ENCODE measurements at places on chromosomes 11 and 22.
A peak's percentile ranks its signal among the peaks of the same experiment; 100 is the strongest.

- DNase-seq, result no peak
Measured at GRCh38 chr11:94477624-94478023, 16.0 kb downstream of the MRE11 start.

DNA sequence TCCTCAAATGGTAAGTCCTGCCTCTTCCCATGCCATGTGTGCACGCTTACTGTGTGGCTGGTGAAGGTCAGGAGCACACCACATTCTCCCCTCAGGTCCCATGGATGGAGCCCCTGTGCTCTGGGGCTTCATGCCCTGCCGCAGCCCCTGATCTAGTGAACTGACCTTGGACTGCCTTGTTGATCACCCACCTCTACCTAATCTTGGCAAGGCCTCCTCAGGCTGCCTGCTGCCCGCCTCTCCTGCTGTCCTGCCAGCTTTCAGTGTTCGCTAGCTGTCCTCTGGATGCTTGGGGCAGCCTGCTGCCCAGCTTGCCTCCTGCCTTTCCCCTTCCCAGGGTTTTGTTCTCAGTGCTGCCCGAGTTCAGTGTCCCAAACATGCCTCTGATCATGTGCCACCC, 38.1 kb downstream of the CABIN1 start:
- DNase-seq, result no peak

DNA sequence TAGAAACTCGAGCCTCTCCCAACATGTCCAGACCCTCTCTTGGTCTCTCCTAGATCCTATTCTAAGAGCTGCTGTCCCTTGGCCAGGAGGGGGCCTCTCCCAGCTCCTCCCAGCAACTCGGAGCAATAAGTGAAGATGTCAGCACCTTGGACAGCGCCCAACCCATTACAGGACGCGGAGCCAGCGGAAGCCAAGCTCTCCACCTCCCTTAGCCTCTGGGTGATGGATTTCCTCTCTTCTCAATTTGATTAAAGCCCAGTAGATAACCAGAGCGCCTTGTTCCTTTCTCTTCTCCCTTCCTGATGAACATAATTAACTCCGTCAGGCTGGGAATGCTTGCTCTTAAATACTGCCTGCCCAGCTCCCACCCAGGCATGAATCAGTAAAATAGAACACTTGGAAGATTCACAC, 26.2 kb upstream of the TPBGL start:
- DNase-seq, result peak; percentile 68

- no peak for DNase-seq
Measured at GRCh38 chr11:55714982-55715888, 53.2 kb downstream of the OR4C6 start.

GRCh38 chr22:41963453-41964111, 5.7 kb upstream of the SEPTIN3 start:
- no peak for DNase-seq

DNA sequence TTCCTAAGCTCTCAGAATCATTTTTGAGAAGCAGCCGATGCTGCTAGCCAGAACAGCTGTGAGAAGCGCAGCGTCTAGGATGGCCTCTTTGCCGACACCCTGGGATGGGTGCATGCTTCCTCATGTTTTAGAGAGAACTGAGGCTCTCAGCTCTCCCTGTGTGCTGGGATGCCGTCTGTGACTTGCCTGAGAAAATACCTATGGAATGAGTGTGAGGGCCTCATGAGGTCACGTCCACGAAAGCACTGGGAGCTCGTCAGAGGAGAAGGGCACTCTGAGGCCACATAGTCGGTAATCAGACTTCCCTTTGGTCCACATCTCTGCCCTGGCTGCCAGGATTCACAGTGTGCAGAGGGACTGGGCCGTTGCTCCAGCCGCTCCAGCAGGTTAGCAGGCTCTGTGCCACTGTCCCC, 54.7 kb downstream of the MICAL3 start:
- DNase-seq, result no peak

- DNase-seq, result peak; percentile 21
Measured at GRCh38 chr11:14544611-14545010, 24.4 kb upstream of the PSMA1 start.

GRCh38 chr11:68658097-68658496, 26.2 kb upstream of the GAL start:
- DNase-seq, result no peak

- DNase-seq, result no peak
Measured at GRCh38 chr11:61513143-61513765, 4.7 kb downstream of the LRRC10B start.

DNA sequence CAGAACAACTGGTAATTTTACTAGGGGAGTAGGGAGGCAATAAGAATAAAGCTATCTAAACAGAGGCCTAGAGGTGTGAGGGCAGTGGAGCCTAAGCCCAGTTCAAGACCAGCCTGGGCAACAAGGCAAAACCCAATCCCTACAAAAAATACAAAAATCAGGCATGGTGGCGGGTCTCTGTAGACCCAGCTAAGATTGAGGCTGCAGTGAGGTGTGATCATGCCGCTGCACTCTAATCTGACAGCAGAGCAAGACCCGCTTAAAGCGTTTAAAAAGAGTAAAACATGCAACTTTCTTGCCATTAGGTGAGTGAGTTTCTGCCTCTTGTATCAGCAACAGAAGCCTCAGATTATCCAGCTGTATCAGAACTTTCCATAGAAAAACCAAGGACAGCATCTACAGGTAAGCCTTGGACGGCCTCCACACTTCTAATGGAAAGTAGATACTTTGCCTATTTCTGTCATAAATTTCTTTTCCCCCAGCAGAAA, 12.1 kb downstream of the TAF1D start:
- no peak for DNase-seq

GRCh38 chr11:112599856-112600533, 339.3 kb upstream of the PLET1 start:
- no peak for DNase-seq

DNA sequence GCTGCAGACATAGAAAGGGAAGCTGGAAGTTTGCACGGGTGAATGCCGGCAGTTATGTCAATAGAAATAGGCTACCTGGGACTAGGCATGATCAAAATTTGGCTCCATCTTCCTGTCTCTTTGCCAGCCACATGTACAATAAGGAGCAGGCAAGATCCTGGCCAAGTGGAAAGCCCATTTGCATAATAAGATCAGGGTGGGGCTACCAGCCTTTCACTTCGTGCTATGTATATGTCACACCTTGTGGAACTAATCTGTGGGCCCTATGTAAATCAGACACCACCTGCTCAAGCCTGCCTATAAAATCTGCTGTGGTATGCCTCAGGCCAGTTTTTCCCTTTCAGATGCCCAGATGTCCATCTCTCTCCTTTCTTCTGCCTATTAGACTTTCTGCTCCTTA, 79.3 kb upstream of the DRD2 start:
- no peak for DNase-seq

DNA sequence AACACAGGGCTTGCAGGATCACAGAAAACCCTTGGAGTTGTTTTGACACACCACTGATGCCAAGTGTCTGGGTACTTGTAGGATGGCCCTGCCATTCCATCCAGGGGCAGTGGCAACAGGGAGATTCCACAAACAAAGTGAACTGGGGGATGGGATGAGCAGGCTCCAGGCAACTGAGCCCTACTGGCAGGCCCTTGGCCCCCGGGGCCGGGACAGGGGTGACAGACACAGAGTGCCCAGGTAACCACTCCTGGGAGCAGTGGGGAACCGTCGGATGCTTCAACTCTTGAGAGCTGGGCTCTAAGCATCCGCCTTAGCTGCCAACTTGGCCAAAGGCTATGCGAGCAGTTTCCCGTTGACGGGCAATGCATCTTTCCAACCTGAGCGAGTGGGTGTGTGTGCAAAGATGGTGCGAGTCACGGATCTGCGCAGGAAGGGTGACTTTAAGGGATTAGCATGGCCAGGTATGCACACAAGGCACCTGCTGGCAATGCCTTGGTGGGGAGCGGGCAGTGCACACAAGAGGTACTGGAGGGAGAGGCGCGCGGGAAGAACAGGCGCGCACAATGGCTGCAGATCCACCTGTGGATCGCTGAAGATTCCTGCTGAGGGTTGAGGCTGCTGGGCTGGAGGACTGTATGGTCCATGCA, 83.1 kb upstream of the PRODH start:
- no peak for DNase-seq

DNA sequence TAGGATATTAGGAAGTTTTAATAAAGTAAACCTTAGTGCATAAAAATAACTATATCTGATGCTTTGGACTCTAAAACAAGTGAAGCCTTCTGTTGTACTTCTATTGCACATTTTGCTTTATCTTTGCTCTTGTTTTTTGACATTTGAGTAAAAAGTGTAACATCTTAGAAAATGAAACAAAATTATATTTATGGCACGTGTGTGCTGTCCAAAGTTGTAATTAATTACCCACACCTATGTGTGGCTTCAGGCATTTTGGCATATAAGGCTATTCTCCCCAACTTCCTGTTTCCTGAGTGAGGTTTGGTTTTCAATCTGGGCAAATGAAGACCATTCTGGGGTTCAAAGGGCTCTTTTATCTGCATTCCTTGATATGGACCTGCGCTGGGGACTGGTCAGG, at the start of gene OOSP1:
Gene OOSP1, plus strand, starts transcription at position 301 of the 400 bp plus-strand sequence. Its CDS starts 23 bp downstream, at position 324.
- no peak for DNase-seq

DNA sequence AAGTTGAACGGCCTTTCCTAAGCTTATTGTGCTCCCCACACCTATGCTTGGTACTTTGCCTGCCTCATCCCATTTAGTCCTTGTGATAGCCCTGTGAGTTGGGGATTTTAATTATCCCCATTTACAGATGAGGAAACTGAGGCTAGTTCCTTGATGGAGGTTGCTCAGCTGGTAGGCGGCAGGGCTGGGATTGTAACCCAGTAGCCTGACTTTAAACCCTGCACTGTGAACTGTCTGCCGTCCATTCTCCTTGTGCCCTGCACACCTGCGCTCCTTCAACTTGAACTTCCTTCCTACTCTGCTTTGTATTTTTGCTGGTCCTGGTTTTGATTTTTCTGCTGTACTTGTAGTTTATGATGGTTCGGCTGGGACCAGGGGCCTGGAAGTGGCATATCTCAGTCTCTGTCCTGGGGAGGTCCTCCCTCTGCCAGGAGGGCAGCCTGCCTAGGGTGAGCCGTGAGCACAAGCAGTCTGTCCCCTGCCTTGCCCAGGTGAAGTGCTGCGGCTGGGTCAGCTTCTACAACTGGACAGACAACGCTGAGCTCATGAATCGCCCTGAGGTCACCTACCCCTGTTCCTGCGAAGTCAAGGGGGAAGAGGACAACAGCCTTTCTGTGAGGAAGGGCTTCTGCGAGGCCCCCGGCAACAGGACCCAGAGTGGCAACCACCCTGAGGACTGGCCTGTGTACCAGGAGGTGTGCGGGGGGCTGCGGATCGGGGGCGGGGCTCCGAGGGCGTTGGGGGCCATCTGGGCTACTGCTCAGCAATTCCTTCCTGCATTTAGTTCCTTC, 52.4 kb downstream of the CD82 start:
- no peak for DNase-seq

DNA sequence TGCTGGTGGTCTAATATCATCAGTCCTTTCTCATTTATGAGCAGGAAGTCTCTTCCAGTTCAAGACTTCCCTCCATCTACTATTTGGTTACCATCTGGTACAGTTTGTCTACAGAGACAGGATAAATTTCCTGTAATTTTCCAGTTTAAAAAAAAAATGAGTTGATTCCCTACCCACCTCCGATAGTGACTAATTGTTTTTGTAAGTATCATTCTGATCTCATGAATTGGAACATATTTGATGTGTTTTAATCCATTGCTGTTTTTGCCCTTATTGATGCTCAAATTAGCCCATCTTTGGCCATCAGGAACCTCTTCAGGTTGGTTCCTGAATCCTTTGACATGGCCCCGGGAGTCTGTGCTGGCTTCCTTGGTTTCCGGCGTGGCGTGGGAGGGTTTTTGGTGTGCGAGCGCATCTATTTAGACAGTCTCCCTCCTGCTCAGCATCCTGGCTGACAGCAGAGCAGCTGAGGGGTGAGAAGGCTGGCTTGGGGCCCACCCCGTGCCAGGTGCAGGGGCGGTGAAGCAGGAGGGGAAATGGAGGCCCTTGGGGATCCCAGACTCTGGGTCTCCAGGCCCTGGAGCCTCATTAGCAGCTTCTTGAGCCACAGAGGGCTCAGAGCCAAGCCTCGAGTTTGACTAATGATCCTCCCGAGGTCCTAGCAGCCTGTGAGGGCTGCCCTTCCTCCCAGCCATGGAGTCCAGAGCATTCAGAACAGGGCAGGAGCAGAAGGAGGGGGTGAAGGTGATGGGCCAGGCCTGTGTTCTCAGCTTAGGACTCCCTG, 6.8 kb downstream of the OMP start:
- DNase-seq, result no peak

DNA sequence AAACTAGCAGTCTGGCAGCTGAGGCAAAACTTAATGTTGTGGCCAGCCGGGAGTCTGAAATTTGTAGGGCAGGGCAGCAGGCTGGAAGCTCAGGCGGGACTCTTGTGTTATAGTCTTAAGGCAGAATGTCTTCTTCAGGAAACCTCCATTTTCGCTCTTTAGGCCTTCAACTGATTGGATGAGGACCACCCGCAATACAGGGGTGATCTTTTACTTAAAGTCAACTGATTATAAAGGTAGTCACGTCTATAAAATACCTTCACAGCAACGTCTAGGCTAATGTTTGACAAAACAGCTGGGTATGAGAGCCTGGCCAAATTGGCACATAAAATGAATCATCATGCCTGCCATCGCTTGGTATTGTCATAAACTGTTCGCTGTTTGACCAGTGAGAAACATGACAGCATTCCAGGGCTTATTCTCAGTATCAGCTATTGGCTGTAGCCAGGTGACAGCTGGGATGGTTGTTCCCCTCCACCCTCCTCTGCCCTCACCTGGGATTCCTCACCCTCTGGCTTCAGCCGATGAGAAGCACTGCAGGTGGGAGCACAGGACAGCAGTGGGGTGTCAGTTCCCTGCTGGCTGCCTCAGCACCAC, 6.6 kb upstream of the POU2F3 start:
- DNase-seq, result no peak

DNA sequence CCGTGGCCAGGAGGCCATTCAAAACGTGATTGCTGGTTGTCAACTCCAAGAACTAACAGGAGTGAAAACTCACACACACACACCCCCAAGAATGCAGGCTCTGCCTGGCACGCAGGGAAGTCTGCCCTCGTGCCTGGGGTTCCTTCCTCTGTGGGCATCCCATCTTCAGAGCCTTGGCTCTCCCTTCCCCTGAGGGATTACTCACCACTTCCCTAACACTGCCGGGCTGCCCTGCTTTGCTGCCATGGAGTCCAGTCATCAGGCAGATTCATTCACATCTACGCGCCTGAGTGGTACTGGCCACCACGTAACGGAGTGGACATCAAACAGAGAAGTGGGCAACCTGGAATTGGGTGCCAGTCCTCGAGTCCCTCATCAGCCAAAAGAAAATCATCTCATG, 120.7 kb upstream of the TMEM45B start:
- DNase-seq, result no peak

GRCh38 chr22:40024201-40025061, 29.7 kb downstream of the FAM83F start:
- DNase-seq, result peak; percentile 60

- DNase-seq, result no peak
Measured at GRCh38 chr22:39699631-39700360, 129.2 kb downstream of the CACNA1I start.

DNA sequence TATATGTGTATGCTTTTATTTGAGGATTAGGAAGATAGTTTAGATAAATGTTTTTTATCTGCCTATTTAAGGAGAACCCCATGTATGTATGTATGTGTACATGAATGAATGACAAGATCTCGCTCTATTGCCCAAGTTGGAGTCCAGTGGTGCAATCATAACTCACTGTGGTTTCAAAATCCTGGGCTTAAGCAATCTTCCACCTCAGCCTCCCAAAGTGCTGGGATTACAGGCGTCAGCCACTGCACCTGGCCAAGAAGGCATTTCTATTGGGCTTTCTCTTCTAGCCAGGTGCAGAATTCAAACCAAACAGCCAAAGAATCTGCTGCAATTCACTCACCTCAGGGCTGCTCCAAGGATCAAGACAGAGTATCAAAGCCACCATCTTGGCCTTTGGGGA, 25.5 kb upstream of the DGKZ start:
- no peak for DNase-seq

- DNase-seq, result no peak
Measured at GRCh38 chr22:28435982-28436381, 243.7 kb downstream of the TTC28 start.
